ENCODE measurements at places on chromosomes 2 and 18.

- DNase-seq, result no peak
These were observed 17.0 kb upstream of the SCYGR1 start for GRCh38 chr2:227404585-227405271.

DNA sequence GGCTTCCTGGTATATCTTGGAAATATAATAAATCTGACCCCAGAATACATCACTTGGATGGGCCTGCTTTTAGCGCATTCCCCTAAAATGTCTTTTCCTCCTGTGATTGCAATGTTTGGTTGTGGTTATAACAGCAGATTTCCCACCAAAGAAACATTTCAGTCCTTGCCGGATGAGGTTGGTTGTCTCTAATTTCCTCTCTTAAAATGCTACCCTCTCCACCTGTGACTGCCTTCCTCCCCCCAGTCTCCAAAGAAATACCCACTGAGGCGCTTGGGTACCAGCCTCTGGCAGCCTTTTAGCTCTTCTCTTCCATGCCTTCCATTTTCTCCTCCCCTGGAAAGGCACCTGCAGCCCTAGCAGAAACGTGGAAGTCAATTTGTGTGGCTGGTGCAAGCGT is 102.1 kb upstream of the SIX3 start:
- DNase-seq, result no peak

DNA sequence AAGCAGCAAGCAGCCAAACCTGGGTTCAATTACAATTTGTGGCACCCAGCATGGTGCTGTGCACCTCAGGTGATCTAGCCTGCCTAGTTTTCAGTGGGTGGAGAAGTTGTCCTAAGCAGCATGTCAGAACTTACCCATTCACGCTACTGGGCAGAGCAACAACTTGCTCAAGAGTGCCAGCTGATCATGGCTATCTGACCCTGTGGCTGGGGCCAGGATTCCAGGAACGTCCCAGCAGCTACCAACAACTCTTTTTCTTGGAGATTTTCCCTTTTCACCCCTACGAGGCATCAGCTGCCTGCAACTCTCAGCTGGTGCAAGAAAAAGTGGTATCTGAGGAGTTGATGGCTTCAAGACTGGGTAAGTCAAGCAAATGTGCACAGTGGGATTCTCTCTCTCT is 83.5 kb downstream of the SH3YL1 start:
- no peak for DNase-seq

GRCh38 chr18:63440219-63440618 is 17.9 kb upstream of the VPS4B start:
- DNase-seq, result no peak

- no peak for DNase-seq
These were observed 36.5 kb downstream of the RHOB start for GRCh38 chr2:20483194-20483895.
